ENCODE measurements at places on chromosomes 11 and 22.

GRCh38 chr11:134231958-134232659 lies 7.6 kb downstream of the VPS26B start:
- DNase-seq = no peak

- DNase-seq = peak; percentile 61
Observed at GRCh38 chr22:50206599-50206998, 5.8 kb downstream of the SELENOO start.

GRCh38 chr11:39327302-39327701 lies 2132.2 kb downstream of the LRRC4C start:
- no peak for DNase-seq

GRCh38 chr11:77199137-77199745 lies 71.2 kb downstream of the MYO7A start:
- no peak for DNase-seq

DNA sequence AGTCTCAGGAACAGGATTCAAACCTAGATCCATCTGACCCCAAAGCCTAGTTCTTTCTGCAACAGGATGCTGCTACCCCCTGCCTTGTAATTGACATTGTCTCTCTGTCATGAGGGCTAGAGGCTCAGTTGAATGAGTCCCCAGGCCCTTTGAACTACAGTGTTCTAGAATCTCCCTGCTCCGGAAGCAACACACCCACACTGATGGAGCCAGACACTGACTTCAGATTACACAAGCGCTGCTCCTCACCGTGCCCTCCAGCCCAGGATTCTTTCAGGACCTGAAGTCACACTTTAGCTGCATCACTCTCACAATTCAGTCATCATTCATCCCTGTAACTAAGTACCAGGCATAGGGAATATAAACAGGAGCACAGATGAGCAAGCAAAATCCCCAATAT lies 69.6 kb downstream of the RAB30 start:
- no peak for DNase-seq

GRCh38 chr11:70566768-70567530 lies 168.6 kb downstream of the CTTN start:
- no peak for DNase-seq
